ENCODE measurements at places on chromosomes 11 and 22. TPM values are rescaled to one million over a fixed set of nuclear protein-coding genes. Genes with fewer than 3 reads are reported as not detected.

GRCh38 chr11:101397979-101398378 is 185.8 kb downstream of the TRPC6 start:
- DNase-seq: no peak

DNA sequence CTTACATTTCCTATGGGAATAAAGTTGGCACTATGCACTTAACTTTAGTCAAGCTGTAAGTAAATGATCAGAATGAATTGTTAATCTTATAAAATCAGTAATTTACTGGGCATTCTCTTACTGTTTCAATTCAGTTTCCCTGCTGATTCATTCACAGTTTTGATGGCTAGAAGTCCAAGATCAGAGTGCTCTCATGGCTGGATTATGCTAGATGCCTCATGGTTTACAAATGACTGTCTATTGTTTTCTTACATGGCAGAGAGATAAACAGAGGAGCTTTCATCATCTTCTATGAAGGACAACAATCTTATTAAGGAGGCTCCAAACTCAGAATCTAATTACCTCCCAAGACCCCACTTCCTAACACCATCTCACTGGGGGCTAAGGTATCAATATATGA is 135.1 kb upstream of the CARD18 start:
- DNase-seq: no peak

DNA sequence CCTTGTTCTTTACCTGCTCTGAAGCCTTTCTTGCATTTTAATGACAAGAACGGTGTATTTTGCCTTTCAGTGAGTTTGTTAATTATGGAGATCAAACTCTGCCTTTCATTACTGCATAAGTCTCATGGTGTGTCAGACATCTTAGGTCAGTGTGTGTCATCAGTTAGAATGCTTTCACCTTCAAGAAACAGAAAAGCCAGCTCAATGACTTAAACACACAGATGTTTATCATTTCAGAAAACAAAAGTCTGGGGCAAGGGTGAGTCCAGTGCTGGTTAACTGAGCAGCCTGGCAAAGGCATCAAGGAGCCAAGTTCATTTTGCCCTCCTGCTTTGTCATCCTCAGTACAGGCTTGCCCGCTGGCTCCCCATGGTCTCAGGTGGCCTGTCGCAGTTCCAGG is 54.5 kb downstream of the PACS1 start:
- DNase-seq: no peak

HOATZ gene
- not detected for total RNA-seq

Measured in WTC11 (cell line).